Myocyte (in vitro differentiated cells): ENCODE measurements at places on chromosomes 7 and 10. TPM values are rescaled to one million over a fixed set of nuclear protein-coding genes. Genes with fewer than 3 reads are reported as not detected.
A peak's percentile ranks its signal among the peaks of the same experiment; 100 is the strongest.

- DNase-seq: no peak
These were observed 458.1 kb downstream of the RPS24 start for GRCh38 chr10:78491812-78492211.

The OR2A5 gene
- not detected in 2 replicates for total RNA-seq

GRCh38 chr10:90920986-90921666, at the start of gene ANKRD1:
ANKRD1 (minus strand) TSS chr10:90921087; CDS start chr10:90921027, 60 bp downstream.
- peak; percentile 99 for DNase-seq

DNA sequence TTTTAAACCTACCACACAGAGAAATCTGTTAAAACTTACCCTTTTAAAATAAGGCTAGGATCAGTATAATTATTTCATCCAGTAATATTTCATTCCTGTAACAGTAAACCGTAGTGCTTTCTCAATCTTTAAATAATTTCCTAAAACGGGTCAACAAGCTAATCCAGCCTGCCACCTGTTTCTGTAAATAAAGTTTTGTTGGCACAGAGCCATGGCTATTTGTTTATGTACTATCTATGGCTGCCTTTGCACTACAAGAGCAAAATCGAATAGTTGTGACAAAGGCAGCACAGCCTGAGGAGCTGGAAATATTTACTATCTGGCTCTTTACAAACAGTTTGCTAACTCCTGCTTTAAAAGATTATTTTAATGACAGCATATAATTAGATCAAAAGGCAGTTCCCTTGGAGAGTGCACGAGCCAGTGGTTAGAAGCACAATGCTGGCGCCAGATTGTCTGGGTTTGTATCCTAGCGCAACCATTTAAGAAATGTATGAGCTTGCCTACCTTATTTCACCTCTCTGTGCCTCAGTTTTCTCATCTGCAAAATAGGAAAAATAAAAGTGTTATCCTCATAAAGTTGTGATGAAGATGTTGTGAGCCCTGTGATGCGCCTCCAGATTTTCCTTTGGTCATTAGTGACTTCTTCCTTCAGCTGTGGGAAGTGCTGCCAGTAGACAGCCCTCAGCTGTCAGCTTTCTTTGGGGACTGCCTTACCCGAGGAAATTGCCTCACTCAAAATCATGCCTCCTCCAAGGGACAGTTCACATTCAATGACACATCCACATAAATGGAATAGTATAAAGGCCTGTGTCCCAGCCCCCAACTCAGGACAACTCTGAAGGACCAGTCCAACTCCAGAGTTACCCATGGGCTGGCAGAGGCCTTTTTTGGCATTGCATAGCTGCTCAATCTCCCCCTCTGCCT, 11.8 kb upstream of the MIOS start:
- peak; percentile 92 for DNase-seq

The IFIT5 gene
- 19.5 and 21.6 TPM in 2 replicates for total RNA-seq

DNA sequence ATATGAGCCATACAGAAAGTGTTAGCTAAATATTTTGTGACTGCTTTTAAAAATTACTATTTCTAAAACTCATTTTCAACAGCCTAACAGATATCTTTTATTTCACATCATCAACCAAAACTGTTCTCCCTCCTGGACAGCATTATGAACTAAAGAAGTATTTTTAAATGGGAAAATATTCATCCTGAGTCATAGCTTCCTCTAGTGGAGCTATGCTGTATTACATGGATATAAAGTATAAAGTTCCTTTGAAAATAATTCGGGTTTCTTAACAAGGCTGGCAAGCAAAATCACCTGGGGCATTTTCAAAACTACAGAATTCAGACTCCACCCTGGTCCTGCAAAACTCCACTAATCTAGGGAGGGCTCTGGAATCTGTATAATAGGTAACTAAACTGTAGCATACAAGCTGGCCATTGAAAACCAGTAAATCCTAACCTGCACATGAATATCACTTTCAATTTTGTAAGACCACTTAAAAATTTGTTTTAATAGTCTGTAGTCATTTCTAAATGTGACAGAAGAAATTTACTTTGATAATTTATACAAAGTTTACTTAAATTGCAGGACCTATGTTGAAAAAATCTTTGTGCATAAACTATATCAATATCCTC, 53.5 kb downstream of the SCIN start:
- peak; percentile 68 for DNase-seq

The FAM24B gene
- 5.0 and 10.1 TPM in 2 replicates for total RNA-seq

DNA sequence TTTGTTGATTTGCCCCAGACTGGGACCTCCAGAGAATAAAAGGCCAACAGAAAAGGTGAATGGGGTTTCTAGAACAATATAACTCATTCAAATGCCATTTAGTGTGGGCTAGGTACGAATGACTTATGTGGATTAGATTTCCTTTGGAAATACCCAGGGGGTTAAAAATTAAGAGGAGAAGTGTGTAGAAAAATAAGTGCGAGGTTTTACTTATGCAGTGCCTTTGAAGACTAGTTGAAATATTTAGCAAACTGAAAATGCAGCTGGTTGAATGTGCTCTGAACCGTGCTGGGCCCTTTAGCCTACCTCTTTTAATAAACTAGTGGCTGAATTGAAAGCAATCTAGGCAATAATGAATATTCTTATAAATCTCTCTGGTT, 180.6 kb downstream of the LRMDA start:
- no peak for DNase-seq

The SPDYE16 gene
- 0.11 and 1.8 TPM in 2 replicates for total RNA-seq

The HELLS gene
- 2.6 and 6.0 TPM in 2 replicates for total RNA-seq

The GCK gene
- total RNA-seq: 0.13 TPM in 1 of 2 replicates, not detected in the other

DNA sequence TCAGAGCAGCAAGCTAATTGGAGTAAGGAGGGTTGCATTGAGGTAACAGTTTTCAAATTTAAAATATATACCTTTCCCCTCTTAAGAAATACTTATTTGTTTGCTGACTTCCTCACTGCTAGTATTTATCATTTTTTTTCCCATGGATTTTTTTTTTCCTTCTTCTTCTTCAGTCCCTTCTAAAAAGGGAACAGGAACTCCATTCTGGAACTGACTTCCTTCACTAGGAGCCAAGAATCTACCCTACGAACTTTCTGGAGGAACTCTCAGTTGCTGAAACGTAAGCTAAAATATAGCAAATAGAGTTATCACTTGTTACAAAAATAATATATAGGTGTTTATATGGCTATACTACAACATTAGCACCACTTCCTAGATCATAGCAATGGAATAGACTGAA, 95.4 kb downstream of the HGF start:
- no peak for DNase-seq

DNA sequence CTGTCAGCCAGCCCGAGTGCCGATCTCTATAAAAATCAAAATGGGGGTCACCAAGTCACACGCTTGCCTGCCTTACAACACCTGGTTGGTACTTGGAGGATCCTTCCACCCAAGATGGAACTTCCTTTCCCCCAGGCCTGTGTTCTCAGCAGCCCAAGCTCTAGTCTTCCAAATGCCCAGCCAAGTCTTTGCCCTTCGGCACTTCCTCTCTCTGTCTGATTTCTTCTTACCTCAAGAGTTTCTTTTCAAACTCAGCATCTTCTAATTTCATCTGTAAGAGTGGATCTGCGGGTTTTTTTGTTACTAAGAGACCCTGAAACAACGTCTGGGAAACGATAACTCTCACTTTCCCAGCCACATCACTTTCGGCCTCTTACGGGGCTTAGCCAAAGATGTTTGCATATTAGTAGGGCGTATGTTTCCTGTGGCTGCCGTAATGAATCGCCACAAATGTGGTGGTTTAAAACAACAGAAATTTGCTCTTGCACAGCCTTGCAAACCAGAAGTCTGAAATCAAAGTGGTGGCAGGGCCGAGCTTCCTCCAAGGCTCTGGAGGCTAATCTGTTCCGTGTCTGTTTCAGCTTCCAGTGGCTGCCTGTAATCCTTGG, 219.9 kb downstream of the TCF7L2 start:
- no peak for DNase-seq

The CCL24 gene
- total RNA-seq: 0.72 TPM in 1 of 2 replicates, not detected in the other

The HOXA5 gene
- total RNA-seq: 5.7 and 8.8 TPM in 2 replicates

The GIMAP6 gene
- not detected in 2 replicates for total RNA-seq

DNA sequence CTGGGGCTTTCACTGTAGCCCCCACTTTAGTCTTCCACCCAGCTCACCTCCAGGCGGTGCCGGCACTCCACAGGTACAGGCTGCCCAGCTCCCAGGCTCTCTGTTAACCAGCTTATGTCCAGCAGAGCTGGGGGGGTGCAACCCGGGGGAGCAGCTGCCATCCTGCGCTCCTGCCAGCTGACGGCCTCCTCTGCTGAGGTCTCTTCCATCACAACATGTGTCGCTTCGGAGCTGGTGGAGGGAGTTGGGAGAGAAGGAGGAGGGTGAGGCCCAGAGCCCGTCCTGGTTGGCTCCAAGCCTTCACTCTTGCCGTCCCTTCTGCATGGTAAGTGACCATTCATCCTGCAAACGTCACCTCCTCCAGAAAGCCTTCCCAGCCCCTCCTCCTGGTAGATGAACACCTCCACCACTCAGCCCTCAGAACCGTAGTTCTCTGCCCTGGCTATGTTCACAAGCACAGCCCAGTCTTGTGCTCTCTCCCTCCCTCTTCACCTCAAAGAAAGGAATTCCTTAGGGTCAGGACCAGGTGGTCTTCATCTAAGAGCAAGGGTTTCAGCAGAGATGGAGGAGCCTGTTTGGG, 1.6 kb downstream of the POLM start:
- peak; percentile 90 for DNase-seq

DNA sequence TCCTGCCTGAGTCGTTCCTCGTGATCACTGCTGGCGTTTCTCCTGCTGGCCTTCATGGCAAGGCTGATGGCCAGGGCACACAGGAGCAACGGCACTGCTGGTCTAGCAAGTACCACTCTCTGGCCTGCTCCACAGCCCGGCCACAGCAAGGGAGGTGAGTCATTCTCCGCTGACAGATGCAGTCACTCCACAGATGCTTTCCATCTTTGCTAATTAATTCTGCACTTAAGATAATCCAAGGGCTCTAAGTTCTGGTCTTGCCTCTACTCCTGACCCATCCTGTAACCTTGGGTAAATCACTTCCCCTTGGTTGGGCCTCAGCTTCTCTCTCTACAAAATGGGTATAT, 244.4 kb downstream of the RPS24 start:
- DNase-seq: peak; percentile 80

The ZMIZ1 gene
- 7.1 and 10.0 TPM in 2 replicates for total RNA-seq

The FBXW4 gene
- 27.7 and 35.1 TPM in 2 replicates for total RNA-seq

DNA sequence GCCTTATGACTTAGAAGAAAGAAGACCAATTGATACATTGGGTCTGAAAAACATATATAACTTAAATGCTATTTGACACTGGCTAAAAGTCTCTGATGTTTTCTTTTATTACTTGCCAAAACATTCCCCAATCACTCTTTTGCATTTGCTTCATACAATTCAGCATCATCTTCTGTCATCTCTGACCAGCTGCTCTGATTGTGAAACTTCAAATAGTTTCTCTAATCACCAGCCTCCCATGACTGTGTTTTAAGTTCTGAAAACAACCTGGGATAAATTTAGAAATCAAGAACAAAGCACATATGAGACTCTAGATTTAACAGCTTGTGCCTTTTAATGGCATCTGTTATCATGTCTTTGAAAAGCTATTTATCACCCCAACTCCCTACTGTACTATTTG, 208.4 kb upstream of the KCND2 start:
- DNase-seq: peak; percentile 95

DNA sequence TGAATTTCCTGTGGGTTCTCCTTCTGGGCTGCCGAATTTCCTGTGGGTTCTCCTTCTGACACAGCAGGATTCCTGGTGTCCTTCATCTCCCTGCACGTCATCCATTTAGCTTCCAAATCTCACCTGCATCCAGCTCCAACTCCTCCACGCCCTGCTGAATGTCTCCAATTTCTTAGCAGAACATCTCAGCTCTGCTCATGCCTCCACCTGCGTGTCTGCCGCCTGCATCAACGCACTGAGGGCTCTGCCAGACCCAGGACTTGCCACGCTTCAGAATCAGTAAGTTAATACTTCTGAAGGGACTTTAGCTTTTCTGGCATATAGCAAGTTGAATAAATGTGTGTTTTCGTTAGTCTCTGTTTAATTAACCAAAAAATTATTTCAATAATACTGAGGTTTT, 31.1 kb upstream of the VIPR2 start:
- DNase-seq: no peak

DNA sequence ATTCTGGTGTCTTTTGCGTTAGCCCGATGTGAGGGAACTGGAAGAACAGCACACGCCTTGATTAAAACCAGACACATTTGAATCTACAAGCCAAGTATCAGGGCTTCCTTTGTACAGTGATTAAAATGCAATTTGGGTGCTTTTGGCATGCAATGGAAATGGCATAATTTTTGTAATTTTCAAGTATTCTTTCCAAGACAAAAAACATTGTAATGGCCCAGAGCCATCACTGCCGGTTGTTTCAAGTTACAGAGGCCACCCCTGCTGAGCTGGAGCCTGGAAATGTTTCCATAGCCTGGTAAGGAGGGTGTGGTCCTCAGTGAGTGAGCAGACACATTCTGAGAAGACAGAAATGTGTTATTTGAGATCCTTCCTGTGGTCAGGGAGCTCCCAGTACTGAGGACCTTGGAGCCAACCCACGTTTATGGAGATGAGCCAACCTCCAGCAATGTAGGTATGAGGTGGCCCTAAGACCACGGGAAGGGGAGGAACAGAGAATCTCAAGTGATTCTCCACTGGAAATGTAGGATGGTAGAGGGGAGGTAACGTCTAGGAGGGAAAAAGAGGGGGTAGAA, 20.9 kb downstream of the TEX36 start:
- DNase-seq: peak; percentile 68

The SEMA3C gene
- total RNA-seq: 165 and 180 TPM in 2 replicates
